Activated naive CD4-positive, alpha-beta T cell treated with anti-CD3 and anti-CD28 coated beads, Interleukin-2, amount 50 U/mL, for 16 hours (primary cell): ENCODE measurements at places on chromosomes 6 and 20.

GRCh38 chr6:46199387-46199786 lies 28.6 kb upstream of the ENPP5 start:
- no peak for DNase-seq

DNA sequence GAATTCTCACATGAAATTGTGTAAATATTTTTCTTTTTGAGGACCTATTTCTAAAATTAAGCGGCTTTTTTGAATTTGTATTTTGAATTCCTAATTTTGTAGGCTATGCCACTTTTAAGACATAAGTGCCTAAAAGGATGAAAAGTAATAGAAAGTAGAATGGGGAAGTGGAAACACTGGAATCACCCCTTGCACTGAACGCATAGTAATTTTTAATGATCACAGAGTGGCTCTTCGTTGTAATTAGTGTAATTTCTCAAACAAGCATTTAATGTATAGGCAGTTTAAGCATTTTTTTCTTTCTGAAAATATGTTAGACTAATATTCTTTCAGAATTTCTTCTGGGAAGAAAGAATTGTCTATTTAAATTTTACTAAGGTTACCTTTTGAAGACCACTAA lies 73.2 kb downstream of the ARID1B start:
- no peak for DNase-seq

- no peak for DNase-seq
These were observed 5.6 kb upstream of the TREML4 start for GRCh38 chr6:41222513-41222912.

DNA sequence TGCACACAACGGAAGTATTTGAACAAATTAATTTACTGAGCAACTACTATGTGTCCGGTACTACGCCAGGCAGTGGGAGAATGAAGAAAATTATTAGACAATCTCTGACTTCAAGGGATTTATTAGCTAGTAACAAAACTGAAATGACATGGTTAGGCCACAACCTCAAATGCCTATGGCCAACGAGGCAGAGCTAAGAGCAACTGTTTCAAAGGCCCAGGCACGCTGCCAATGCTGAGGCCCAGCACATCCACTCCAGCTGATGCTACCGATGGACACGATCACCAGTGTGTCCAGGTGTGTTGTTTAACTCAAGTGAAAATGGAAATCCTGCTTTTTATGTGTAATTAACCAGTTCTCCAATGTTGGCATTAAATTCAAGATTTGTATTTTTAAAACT lies 420.9 kb downstream of the PRKN start:
- no peak for DNase-seq

- DNase-seq = no peak
These were observed 21.6 kb upstream of the CCDC28A start for GRCh38 chr6:138752017-138752416.

DNA sequence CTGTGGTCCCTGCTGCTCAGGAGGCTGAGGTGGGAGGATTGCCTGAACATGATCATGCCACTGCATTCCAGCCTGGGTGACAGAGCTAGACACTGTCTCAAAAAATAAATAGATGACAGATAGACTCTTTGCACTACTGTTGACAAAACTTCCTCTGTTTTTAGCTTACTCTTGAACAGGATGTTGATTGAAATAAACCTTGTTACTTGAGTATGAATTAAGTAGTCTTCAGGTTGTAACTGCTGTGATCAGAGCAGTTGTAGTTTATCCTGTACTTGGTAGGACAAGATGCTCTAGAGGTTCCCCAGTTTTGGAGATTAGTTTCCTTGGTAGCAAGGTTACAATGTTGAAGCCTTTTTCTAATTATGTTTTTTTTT lies 1.5 kb downstream of the GTF3C6 start:
- no peak for DNase-seq

DNA sequence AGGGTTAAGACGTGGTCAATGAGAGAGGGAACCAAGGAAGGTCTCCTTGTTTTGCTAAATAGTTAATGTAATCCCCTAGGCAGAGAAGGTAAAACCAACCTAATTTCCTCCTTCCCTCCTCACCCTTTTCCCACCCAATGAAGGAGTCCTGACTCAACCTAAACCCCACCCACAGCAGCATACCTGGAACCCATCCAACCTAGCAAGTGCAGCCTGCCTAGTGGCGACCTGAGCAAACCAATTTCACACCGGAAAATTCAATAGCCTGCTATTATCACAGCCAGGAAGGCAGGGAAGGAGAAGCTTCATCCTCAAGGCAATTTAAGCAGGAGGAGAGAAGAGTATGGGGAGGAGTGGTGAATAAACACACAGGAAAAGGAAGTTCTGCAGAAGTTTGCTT lies 46.9 kb downstream of the OSTM1 start:
- DNase-seq = no peak

DNA sequence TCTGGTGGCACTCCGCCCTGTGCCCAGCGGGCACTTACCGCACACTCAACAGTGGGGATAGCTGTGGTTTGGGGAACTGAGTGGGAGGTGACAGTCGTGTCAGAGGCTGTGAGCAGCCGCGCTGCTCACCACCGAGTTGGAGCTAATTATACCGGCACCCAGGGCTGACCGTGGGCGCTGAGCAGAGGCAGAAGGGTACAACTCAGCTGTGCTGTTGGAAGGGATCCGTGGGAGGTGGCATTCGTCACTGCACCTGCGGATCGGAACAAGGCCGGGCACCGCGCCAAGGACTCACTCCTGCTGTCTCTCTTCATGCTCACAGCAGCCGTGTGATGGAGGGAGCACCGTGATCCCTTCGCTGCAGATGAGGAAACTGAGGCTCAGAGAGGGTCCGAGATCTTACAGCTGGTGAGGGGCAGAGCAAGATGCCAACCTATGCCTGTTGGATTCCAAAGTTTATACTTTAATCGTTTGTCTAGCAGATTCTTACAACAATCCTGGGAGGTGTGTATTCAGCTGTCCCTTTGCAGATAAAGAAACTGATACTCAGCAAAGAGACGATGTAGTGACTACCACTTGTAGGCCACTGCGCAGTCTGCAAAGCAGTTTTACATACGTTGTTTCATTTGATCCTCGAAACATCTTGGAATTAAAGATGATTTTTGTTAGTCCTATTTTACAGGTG lies 713 bp upstream of the ELMO2 start:
- DNase-seq = peak; percentile 93

- DNase-seq = no peak
These were observed 862.7 kb upstream of the FLRT3 start for GRCh38 chr20:15200147-15200565.

DNA sequence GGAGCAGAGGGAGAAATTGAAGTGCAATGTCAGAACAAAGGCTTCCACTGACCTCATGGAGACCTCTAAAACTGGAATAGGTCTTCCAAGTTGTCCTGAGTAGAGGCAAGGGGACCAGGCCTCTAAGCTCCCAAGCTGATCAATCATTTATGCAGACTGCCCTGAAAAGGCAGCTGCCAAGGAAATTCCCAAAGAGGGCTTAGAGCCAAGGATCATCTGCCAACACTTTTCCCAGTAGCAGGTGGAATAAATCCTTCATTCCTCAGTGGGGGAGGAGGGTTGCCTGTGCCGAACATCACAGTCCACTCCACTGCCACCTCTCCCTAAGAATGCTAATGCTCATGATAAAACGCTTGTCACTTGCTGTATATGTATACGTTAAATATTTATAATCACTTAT lies 29.3 kb upstream of the RALY start:
- no peak for DNase-seq

GRCh38 chr6:159716247-159717096 lies 10.8 kb upstream of the WTAP start:
- DNase-seq = no peak

GRCh38 chr20:330233-331149 lies 5.1 kb downstream of the SOX12 start:
- peak; percentile 63 for DNase-seq

GRCh38 chr20:61135968-61136367 lies 116.1 kb upstream of the CDH4 start:
- DNase-seq = no peak

DNA sequence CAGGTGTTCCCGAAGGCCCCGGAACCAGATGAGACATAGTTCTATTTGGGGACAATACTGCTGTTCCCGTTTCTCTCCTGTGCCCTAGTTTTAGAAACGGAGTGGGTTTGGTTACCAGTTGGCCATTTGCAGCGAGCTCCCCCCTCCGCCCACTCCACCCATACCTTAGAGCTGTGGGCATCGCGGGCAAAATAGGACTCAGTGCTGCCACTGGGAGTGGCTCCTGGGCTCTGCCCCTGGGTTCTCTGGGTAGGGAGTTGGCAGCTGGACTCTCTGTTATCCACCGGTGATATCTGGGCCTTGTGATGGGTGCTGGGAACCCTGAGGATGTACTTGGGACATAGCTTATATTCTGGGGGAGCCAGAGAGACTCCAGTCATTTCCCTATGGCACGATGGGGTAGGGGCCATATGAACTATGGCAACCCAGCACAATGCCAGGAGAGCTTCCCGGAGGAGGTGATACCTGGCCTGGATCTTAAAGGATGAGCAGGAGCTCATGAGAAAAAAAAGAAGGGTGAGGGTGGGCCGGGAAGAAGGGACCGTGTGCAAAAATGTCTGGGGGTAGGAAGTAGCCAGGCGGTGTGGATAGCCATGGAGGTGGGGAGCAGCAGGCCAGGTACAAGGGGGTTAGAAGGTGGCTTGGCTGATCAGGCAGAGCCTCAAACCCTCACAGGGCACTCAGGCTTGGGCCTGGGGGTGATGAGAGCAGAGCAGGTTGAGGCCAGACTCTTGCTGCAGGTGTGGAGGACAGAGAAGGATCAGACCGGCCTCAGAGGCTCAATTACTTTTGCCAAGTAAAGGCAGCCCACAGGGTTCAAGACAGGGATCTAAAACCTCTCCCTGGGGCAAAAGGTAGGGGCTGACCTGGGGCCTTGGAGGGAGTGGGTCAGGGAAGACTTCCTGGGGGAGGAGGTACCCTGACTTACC lies 9.6 kb downstream of the SRC start:
- DNase-seq = no peak

DNA sequence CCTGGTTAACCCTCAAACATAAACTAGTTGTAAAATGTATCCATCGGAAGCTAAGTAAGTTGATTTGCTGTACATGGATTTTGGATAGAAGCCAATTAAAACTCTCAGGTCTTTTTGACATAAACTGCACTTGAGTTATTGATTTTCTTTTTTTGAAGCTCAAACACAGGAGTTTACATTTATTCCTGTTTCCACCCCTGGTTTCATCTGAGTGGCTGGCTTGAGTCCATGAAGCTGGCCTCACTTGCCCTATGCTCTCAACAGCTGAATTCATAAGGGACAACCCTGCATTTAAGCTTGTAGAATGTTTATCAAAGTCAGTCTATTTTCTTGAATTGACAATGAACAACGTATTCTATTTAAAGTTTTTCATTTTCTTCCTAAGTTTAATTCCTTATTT lies 58.1 kb upstream of the PLEKHG1 start:
- no peak for DNase-seq

DNA sequence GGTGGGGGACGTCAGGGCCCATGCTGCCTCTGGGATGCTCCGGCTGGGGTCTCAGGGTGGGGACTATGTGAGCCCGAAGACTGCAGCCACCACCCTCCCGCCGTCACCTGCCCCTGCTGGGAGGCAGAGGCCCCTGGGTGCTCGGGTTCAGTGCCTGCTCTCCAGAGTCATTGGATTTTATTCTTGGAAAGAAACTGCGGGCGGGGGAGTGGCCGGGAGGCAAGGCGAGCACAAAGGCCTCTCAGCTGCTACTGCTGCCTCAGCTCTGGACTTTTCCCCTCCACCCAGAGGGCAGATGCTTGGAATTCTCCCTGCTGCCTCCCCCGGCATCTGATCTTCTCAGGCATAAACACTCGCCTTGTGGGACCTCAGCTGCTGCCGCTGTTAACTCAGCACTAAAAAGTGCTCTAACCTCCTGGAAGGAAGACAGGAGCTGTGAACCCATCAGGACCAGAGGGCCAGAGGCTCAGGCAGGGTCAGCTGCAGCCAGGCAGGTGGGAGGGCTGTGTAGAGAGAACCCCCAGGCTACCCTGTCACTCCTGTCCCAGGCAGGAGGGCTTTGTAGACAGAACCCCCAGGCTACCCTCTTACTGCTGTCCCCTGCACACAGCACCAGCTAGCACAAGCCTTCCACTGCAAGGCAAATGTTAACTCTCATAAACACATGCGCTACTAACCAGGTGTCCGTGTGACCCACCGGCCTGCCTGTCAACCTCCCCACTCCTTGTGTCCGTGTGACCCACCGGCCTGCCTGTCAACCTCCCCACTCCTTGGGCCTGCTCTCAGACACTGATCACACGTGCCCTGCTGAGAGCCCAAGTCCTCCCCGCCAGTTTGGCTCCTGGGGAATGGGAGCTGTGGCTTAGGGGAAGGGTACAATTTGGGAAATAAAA lies 9.4 kb upstream of the FRMD1 start:
- DNase-seq = no peak

DNA sequence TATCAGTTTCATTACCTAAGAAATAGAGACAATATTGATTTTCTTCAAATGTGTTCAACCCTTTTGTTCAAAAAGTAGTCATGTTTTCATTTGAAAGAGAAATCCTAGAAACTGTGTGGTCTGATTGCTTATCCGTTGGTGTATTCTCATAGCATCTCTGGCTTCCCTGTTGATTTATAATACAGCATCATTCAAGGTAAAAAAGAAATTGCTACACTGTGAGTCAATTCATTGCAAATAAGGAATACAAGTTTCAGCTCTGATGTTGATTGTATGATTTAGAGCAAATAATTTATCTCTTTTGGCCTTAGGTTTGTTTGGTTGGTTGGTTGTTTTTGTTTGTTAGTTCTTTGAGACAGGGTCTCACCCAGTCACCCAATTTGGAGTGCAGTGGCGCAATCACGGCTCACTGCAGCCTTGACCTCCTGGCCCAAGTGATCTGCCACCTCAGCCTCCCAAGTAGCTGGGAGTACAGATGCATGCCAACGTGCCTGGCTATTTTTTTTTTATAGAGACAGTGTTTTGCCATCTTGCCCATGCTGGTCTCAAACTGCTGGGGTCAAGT lies 185.5 kb upstream of the TNFAIP3 start:
- DNase-seq = no peak

DNA sequence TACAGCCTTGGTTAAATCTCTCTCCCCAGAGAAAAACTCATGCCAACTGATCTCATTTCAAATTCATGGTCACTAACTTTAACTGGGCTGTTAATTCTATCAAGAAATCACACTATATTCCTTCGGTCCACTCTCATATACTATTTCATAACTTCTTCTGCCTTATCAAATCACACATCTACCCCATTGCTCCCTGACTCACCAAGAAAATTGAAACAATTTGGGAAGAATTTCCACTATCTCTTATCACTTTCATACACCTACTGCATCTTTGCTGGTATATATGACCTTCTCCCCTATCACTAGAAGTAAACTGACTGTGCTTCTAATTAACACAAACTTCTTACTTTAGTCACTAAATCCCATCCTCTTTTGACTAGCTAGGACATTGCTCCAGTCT lies 102.3 kb downstream of the FILIP1 start:
- DNase-seq = no peak

- DNase-seq = no peak
These were observed 85.4 kb upstream of the GTSF1L start for GRCh38 chr20:43812216-43812615.
